ENCODE measurements at places on chromosomes 4 and X.

- peak; percentile 8 for DNase-seq
Observed at GRCh38 chr4:83362492-83363329, 28.1 kb upstream of the HPSE start.

GRCh38 chr4:24144381-24144780 lies 254.5 kb upstream of the PPARGC1A start:
- no peak for DNase-seq

DNA sequence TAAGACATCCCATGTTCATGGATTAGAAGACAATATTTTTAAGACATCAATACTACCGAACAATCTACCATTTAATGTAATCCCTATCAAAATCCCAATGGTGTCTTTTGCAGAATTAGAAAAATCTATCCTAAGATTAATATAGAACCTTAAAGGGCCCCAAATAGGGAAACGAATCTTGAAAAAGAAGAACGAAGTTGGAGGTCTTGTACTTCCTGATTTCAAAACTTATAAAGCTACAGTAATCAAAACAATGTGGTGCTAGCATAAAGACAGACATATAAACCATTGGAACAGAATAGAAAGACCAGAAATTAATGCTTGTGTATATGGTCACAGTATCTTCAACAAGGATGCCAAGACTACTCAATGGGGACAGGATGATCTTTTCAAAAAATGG lies 42.0 kb downstream of the CENPE start:
- no peak for DNase-seq

DNA sequence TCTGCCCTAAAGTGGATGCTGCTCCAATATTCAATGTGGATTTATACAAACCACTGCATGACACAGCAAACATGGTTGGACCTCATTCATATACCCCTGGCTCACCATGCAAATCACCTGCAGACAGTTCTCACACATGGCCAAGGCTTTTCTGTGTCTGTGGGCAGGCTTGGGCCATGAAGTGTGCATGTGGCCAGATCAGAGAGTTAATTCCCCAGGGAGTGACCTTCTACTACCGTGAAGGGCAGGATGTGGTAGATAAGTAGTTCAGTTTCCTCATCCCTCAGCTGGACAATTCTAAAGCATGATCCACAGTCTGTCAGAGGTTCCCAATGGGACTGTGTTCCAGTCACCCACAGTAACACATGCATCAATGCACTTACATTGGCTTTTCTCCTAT lies 24.6 kb upstream of the BCLAF3 start:
- no peak for DNase-seq

- DNase-seq, result no peak
Observed at GRCh38 chr4:139720806-139721205, 55.2 kb downstream of the MGST2 start.

GRCh38 chrX:74493806-74494205 lies 72.5 kb downstream of the SLC16A2 start:
- no peak for DNase-seq

DNA sequence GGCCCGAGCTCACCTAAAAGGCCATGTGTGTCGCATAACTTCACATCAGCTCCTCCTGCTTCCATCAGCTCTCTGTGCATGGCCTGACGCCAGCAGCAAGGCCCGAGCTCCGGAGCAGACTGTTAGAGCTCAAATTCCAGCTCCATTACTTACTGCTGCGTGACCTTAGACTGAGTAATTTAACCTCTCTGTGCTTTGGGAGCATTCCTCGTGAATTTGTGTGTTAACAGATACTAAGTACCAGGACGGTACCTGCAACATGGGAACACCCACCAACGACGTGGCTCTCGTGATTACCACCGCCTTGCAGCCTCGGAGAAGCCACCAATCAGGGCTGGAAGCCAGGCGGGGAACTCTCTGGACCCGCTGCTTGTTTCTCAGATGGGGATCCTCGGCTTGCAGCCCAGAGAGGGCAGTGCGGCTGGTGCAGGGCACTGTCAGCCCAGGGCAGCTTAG lies 12.9 kb downstream of the LETM1 start:
- peak; percentile 65 for DNase-seq

GRCh38 chrX:107673933-107674479 lies 45.7 kb downstream of the PRPS1 start:
- DNase-seq, result no peak

DNA sequence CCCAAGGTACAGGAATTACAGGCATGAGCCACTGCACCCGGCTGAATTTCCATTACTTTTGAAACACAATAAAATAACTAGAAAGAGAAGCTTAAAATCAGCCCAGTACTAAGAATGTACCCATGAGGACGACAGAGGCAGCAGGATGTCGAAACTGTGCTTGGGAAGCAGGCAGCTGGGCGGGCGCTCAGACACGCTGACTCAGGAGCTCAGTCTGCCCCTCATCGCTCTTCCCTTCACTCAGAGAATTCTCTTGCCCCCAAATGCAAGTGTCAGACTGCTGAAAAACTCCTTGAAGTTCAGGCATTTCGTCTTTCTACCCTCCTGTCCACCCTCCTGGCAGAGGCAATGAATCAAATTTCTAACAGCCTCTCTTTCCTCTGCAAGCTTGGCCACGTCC lies 41.0 kb upstream of the CDKN2AIP start:
- DNase-seq, result no peak

DNA sequence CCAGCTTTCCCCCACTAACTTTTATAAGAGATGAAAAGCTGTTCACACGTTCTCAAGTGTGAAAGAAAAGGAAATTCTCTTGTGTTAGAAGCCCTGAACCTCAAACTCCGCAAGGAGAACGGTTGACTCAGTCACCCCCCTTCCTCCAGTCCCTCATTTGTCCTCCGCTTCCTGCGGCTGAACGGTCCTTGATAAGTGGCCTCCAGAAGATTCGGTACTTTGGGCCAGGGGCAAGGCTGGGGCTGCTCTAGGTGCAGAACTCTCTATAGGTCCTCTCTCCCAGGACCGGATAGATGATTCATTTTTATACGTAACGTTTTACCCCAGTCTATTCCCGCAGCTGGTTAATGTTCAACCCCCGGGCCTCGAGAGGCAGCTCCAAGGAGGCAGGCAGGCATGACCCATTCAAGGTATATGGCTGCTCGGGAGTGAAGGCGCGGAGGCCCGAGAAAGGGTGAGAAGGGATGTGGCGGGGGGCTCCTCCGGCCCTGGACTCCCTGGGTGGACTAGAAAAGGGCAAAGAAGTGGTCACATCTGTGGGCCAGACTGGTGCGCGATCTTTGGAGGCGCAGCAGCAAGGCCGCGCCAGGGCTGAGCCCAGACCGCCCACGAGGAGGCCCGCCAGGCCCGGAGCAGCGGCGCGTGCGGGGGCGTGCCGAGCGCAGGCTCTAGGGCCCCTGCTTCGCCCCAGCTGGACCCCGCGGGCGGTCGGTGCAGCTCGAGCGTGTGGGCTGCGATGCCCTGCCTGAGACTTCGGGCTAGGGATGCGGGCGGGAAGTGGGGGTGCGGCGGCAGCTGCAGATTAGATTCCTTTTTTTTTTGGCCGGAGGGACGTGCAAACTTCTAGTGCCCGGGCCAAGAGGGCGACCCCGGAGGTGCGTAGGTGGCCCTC lies 11.7 kb downstream of the PITX2 start:
- DNase-seq, result no peak

- no peak for DNase-seq
Observed at GRCh38 chr4:73533515-73534422, 52.2 kb downstream of the AFM start.

- DNase-seq, result no peak
Observed at GRCh38 chr4:176788971-176789370, 3.8 kb downstream of the VEGFC start.

DNA sequence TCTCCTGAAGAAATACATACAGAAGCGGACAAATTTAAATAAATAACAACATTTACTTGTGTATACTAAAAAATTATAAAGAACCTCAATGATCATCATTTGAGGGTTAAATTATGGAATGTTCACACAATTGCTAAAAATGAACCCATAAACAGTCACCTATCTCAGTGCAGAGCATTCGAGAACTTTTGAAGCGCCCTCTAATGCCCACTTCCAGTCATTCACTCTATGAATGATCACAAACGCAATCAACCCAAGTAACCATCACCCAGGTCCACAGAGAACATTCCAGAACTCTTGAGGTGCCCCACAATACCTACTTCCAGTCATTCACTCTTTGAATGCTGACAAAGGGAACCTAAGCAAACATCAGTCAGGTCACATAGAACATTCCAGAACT lies 103.5 kb upstream of the PLAC1 start:
- no peak for DNase-seq

GRCh38 chr4:150237110-150237872 lies 159.0 kb downstream of the DCLK2 start:
- no peak for DNase-seq

GRCh38 chr4:63296773-63297172 lies 1112.5 kb downstream of the TECRL start:
- DNase-seq, result peak; percentile 7

- peak; percentile 24 for DNase-seq
Observed at GRCh38 chr4:100189820-100190642, at the start of gene DDIT4L. Gene DDIT4L, minus strand, starts transcription at chr4:100190468. Its CDS starts 485 bp downstream, at chr4:100189983.

DNA sequence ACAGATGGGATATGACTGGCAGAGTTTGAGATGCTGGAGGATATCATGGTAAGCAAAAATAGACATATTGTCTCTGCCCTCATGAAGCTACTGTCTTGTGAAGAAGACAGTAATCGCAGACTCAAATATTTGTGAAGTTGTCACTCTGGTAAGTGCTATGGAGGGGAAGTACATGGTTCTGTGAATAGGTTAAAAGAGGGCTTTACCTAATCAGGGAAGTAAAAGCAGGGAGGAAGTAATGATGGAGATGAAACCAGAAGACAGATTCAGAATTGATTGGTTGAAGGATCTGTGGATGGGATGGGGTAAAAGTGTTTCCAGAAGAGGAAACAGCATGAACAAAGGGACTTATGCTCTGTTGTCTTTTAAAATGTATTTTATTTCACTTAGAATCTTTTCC lies 19.3 kb upstream of the MAGED1 start:
- no peak for DNase-seq

DNA sequence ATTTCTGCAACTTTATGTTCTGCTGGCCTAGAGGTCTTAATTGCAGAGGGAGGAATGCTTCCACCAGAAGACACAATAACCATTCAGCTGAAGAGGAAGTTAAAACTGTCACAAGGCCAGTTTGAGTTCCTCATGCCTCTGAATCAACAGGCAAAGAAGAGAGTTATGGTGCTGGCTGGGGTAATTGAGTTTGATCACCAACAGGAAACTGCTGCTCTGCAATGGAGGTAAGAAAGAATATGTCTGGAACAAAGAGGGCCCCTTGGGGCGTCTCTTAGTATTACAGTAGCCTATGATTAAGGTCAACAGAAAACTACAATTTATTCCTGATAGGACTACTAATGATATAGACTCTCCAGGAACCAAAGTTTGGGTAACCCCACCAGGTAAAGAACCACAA lies 744.0 kb downstream of the FSTL5 start:
- no peak for DNase-seq

- DNase-seq, result no peak
Observed at GRCh38 chrX:70386235-70386634, 36.9 kb upstream of the GDPD2 start.

GRCh38 chr4:25743971-25744370 lies 88.3 kb downstream of the SLC34A2 start:
- DNase-seq, result peak; percentile 62

GRCh38 chrX:23465105-23465791 lies 130.6 kb downstream of the PTCHD1 start:
- no peak for DNase-seq

GRCh38 chr4:94576210-94576609 lies 124.5 kb downstream of the PDLIM5 start:
- DNase-seq, result no peak

- no peak for DNase-seq
Observed at GRCh38 chrX:16638533-16638932, 11.4 kb upstream of the S100G start.

- DNase-seq, result no peak
Observed at GRCh38 chr4:22471999-22472461, 43.8 kb downstream of the ADGRA3 start.

GRCh38 chr4:116639070-116639577 lies 446.3 kb downstream of the TRAM1L1 start:
- DNase-seq, result no peak

Data from cerebellar cortex (tissue), 1 donor.